Right renal pelvis (tissue), 4 donors: ENCODE measurements at places on chromosomes 12 and 14. TPM values are rescaled to one million over a fixed set of nuclear protein-coding genes. Genes with fewer than 3 reads are reported as not detected.

The CFAP251 gene
- 10.7 TPM for polyA plus RNA-seq

The TSHR gene
- 0.34 TPM for polyA plus RNA-seq

GRCh38 chr14:59483363-59483762 is 845 bp downstream of the L3HYPDH start:
- DNase-seq, result no peak

DNA sequence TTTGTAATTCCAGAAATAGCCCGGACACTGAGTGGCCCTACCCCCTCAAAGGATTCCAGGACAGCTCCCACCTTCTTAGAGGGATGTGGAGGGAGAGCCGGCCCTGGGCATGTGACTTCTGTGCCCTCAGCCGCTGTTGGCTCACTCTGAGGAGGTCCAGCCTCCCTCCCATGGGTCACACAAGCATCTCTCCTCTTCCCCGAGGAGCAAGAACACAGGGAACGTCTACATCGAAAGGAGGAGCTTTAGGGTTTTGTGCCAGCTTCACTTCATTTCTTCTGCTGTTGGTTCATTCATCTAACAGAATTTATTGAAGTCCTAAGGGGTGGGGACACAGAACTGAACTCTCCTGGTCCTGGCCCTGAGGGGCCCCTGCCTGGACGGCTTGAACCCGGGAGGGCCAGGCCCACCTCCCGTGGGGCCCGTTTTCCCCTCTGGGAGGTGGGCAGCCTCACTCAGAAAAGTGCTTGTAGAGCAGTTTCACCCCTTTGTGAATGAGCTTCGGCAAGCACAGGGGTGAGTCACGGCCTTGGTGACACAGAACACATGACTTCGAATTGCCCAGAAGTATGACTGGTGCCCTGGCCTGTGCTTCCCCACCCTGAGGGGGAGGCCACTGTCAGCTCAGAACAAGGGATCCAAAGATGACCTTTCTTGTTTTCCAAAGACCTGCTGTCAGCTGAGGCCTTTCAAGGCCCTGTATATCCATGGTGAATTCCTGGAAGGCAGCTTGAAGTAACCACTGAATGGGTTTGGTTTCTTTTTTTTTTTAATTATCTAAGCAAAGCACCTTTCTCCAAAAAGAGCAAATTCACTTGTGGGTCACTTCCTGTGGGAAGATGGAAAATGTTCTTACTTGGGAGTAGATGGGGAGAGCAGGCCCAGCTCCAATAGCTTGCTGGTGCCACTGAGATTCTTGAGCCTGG is 39.2 kb downstream of the NFKBIA start:
- DNase-seq, result no peak

- no peak for DNase-seq
Measured at GRCh38 chr12:5516371-5517241, 84.7 kb downstream of the NTF3 start.

DNA sequence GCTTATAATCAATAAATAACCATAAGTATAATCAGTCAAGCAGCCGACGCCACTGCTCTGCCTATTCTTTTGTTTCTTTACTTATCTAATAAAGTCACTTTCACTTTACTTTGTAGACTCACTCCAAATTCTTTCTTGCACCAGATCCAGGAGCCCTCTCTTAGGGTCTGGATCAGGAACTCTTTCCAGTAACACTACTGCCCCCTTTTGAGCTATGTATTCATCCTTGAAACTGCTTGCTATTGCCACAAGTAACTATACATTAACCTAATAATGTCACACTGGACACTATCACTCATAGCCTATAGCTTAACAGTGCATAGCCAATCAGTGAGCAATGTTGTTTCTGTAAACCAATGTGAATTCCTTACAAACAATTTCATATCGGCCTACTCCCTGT is 2.8 kb upstream of the NID2 start:
- DNase-seq, result no peak
